Ascending aorta (tissue), 2 donors: ENCODE measurements at places on chromosomes 7 and 10.

DNA sequence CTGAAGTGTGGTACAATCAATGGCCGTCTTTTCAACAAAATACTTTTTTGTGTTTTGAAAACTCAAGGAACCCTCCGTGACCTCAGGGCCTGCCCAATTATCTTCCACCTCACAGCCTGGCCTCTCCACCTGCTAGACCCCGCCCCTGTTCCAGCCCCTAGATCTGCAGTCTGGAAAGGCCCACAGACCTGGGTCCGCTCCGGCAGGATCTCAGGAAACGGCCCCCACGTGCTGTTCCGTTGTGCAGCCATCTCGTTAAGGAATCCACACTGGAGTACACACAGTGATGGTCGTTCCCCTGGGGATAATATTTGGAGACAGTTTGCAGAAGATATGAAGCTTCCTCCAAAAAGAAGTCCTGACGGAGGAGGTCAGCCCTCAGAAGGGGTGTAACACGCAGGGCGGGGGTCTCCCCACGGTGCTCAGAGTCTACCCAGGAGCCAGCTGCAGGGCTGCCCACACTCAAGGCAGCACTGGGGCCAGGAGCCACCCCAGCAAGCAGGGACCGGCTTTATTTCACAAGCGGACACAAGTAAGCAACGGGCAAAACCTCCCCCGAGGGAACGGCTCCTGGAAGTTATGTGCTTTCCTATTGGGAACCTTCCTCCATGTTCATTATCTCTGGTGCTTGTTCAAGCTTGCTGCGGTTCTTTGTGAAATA, 73.4 kb downstream of the TCERG1L start:
- DNase-seq = no peak
- H3K27ac ChIP-seq = no peak overlapping the region
- no peaks in the 10 kb centered on the region for H3K36me3 ChIP-seq
- H3K4me3 ChIP-seq = no peak overlapping the region
- no peaks in the 10 kb centered on the region for H3K27me3 ChIP-seq
- H3K4me1 ChIP-seq = no peaks in the 10 kb centered on the region

- no peaks in the 10 kb centered on the region for H3K4me1 ChIP-seq
- no peak for DNase-seq
- H3K27me3 ChIP-seq = no peaks in the 10 kb centered on the region
Measured at GRCh38 chr10:62422068-62422590, 48.0 kb downstream of the ZNF365 start.

GRCh38 chr10:74542077-74542476, 284.3 kb upstream of the KAT6B start:
- no peaks in the 10 kb centered on the region for H3K27me3 ChIP-seq
- DNase-seq = no peak
- no peaks in the 10 kb centered on the region for H3K36me3 ChIP-seq
- H3K27ac ChIP-seq = no peak overlapping the region

GRCh38 chr10:132880128-132880981, 62.0 kb downstream of the CFAP46 start:
- no peaks in the 10 kb centered on the region for H3K4me1 ChIP-seq
- no peak overlapping the region for H3K27ac ChIP-seq
- DNase-seq = peak; percentile 48
- no peaks in the 10 kb centered on the region for H3K27me3 ChIP-seq

DNA sequence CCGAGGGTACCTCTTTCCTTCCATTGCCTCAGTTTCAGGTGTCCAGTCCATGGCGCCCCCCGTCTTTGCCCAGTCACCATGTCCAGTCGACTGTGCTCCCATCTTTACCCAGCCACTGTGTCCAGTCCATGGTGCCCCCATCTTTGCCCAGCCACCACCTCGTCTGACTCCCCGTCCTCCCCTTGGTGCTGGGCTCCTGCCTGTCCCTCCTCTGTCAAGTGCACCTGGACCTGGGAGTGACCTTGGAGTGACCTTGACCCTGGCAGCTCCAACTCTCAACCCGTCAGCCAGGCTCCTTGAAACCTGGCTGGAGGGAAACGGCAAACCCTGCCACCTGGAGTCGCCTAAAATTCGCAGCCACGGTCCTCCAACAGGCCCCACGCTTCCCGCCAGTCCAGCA, 180.2 kb downstream of the ADARB2 start:
- H3K27ac ChIP-seq = no peak overlapping the region
- DNase-seq = no peak
- H3K4me1 ChIP-seq = no peaks in the 10 kb centered on the region
- no peak overlapping the region for H3K4me3 ChIP-seq

GRCh38 chr7:45402480-45403218, 171.5 kb upstream of the ADCY1 start:
- no peaks in the 10 kb centered on the region for H3K27me3 ChIP-seq
- no peak overlapping the region for H3K27ac ChIP-seq
- DNase-seq = no peak
- no peaks in the 10 kb centered on the region for H3K4me1 ChIP-seq
- H3K36me3 ChIP-seq = no peaks in the 10 kb centered on the region

GRCh38 chr7:45196374-45196773, 38.8 kb downstream of the RAMP3 start:
- H3K4me1 ChIP-seq = no peaks in the 10 kb centered on the region
- H3K4me3 ChIP-seq = no peak overlapping the region
- H3K36me3 ChIP-seq = no peaks in the 10 kb centered on the region
- no peaks in the 10 kb centered on the region for H3K27me3 ChIP-seq
- DNase-seq = no peak

GRCh38 chr7:138299066-138299465, 161.0 kb upstream of the TRIM24 start:
- H3K4me3 ChIP-seq = no peak overlapping the region
- no peak for DNase-seq
- no peaks in the 10 kb centered on the region for H3K27me3 ChIP-seq
- H3K27ac ChIP-seq = no peak overlapping the region
- H3K36me3 ChIP-seq = no peaks in the 10 kb centered on the region

- no peak for DNase-seq
- H3K27me3 ChIP-seq = no peaks in the 10 kb centered on the region
- H3K4me1 ChIP-seq = no peaks in the 10 kb centered on the region
- H3K36me3 ChIP-seq = no peaks in the 10 kb centered on the region
- H3K4me3 ChIP-seq = no peak overlapping the region
Measured at GRCh38 chr10:126732868-126733267, 62.4 kb upstream of the C10orf90 start.

- DNase-seq = no peak
- peaks cover 7% of the 10 kb centered on the region for H3K4me1 ChIP-seq
- H3K4me3 ChIP-seq = no peak overlapping the region
- H3K36me3 ChIP-seq = no peaks in the 10 kb centered on the region
- no peak overlapping the region for H3K27ac ChIP-seq
Measured at GRCh38 chr7:132321387-132321786, 254.9 kb downstream of the PLXNA4 start.

- H3K4me3 ChIP-seq = no peak overlapping the region
- no peaks in the 10 kb centered on the region for H3K27me3 ChIP-seq
- H3K4me1 ChIP-seq = peaks cover 5% of the 10 kb centered on the region
- H3K36me3 ChIP-seq = no peaks in the 10 kb centered on the region
- no peak for DNase-seq
Measured at GRCh38 chr7:40826411-40827221, 691.8 kb downstream of the SUGCT start.

DNA sequence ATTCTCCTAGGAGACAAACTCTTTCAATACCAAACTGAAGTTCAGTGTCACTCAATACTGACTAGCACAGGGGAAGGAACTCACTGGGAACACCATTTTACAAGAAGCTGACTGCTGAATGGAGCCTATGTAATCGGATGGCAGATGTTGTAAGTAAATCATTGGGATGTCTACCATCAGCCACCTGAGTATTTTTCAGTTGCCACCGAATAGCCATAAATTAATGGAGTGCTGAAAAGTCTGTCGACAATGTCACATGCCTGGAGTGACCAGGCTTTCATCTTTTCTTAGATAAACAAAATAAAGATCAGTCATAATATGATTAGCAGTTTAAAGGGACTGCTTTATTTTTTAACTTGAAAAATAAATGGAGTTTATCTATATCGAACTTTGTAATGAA, 145.9 kb upstream of the SEMA3E start:
- H3K36me3 ChIP-seq = no peaks in the 10 kb centered on the region
- no peak for DNase-seq
- no peak overlapping the region for H3K4me3 ChIP-seq

DNA sequence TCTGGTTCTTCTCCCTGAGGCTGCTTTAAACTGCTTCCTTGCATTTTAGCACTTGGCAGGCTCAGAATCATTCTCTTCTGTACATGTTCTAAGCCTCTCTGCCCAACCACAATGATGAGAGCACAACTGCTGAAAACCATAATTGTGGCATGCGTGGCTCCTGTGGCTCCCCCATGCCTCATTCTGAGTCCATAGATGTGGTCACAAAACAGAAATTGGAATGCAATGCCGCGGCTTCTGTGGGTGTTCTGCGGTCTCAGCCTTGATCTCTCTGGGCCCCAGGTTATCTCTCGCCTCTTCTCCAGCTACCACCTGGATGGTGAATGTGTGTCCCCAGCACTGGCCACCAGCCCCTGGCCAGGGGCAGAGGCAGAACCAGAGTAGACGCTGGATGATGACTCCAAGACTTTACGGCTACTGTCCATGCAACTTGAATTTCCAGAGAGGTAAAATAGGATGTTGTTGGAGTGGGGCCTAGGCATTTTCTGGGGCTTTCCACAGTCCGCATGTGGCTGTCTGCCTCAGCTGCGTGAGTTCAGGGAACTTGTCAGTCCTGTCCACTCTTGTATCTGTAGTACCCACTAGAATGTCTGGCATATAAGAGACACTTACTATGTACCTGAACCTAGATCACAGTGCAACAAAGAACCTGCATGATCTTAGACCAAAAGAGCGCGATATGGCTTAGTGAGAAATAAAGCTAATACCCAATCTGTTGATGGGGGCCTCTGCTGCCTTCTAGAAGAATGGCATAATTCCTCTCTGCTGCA, 52.4 kb upstream of the ADRB1 start:
- H3K27me3 ChIP-seq = no peaks in the 10 kb centered on the region
- DNase-seq = no peak
- no peaks in the 10 kb centered on the region for H3K36me3 ChIP-seq
- no peaks in the 10 kb centered on the region for H3K4me1 ChIP-seq
- no peak overlapping the region for H3K27ac ChIP-seq

- H3K4me1 ChIP-seq = no peaks in the 10 kb centered on the region
- no peak overlapping the region for H3K4me3 ChIP-seq
- no peak overlapping the region for H3K27ac ChIP-seq
- H3K36me3 ChIP-seq = peaks cover 27% of the 10 kb centered on the region
- DNase-seq = no peak
Measured at GRCh38 chr7:157404845-157405481, 68.2 kb downstream of the DNAJB6 start.

DNA sequence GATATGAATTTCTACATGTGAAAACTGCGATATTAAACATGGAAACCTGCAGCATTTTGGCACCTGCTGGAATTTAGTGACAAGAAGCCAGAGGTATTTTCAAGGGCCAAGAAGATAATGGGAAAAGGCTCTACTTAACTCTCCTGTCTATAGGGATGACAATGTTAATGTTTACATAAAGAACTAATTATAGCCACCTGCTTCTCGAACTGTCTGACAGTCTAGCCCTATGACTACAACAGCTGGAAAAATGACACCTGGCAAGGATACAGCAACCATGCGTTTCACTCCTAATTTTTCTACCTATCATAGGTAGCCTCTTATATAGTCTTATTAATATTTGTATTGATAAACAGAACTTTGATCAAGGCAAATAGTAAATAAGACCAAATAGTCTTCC, 49.6 kb downstream of the MAGI2 start:
- H3K36me3 ChIP-seq = no peaks in the 10 kb centered on the region
- H3K4me3 ChIP-seq = no peak overlapping the region
- H3K27me3 ChIP-seq = no peaks in the 10 kb centered on the region
- H3K27ac ChIP-seq = no peak overlapping the region

GRCh38 chr10:62852961-62853702, 37.0 kb upstream of the EGR2 start:
- H3K27ac ChIP-seq = no peak overlapping the region
- no peaks in the 10 kb centered on the region for H3K36me3 ChIP-seq
- H3K4me1 ChIP-seq = no peaks in the 10 kb centered on the region
- H3K27me3 ChIP-seq = no peaks in the 10 kb centered on the region
- H3K4me3 ChIP-seq = no peak overlapping the region
- DNase-seq = no peak

DNA sequence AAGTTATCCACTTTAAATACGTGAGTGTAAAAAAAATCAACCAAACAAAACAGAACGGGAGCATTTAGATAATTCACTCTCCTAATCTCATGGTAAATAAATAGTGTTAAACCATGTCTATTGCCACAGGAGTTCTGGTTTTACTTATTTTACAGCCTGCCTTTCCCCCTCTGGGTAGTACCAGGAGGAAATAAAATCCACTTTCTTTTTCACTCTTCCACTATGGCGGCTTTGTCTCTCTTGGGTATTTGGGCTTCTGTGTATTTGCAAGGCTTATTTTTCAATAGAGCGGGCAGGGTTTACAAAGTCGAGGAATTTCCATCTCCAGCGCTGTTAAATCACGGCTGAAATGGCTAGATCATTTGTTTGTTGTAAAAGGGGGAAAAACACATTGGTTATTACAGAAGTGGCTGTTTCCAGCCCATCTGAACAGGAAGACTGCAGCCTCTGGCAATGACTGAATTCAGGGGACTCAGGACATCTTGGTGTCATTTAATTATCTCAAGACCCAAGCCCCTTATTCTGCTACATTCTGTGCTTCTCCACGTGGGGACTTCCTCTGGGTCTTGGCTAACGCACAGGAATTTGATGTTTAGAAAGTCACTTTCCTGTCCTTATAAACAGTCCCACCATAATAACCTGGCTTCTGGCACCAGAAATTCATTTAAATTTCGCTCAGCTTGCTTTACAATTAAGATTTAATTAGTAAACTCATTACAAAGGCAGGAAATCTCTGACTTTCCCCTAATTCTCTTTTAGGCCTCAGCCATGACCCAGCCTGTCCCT, 323.9 kb downstream of the GATA3 start:
- H3K27me3 ChIP-seq = no peaks in the 10 kb centered on the region
- no peak overlapping the region for H3K27ac ChIP-seq
- H3K4me1 ChIP-seq = no peaks in the 10 kb centered on the region
- no peak overlapping the region for H3K4me3 ChIP-seq
- no peak for DNase-seq

GRCh38 chr7:59079-60016, 133.0 kb upstream of the FAM20C start:
- H3K4me1 ChIP-seq = no peaks in the 10 kb centered on the region
- no peak for DNase-seq
- H3K4me3 ChIP-seq = no peak overlapping the region
- H3K36me3 ChIP-seq = no peaks in the 10 kb centered on the region

- DNase-seq = no peak
- no peak overlapping the region for H3K4me3 ChIP-seq
- H3K4me1 ChIP-seq = no peaks in the 10 kb centered on the region
- H3K27ac ChIP-seq = no peak overlapping the region
- peaks cover 7% of the 10 kb centered on the region for H3K36me3 ChIP-seq
Measured at GRCh38 chr7:27614095-27614494, 48.6 kb downstream of the HIBADH start.

- no peaks in the 10 kb centered on the region for H3K4me1 ChIP-seq
- H3K36me3 ChIP-seq = no peaks in the 10 kb centered on the region
- no peak overlapping the region for H3K27ac ChIP-seq
- H3K4me3 ChIP-seq = no peak overlapping the region
Measured at GRCh38 chr7:10612950-10613349, 360.7 kb upstream of the PHF14 start.
